ENCODE measurements at places on chromosomes 11 and 22. TPM values are rescaled to one million over a fixed set of nuclear protein-coding genes. Genes with fewer than 3 reads are reported as not detected.

Gene CYB5R2
- 40.3 TPM for total RNA-seq

Gene HORMAD2
- total RNA-seq: not detected

Gene KRTAP5-9
- total RNA-seq: not detected

Gene MUC5B
- total RNA-seq: 1.6 TPM

Gene GRK3
- 27.1 TPM for total RNA-seq

- no peaks in the 10 kb centered on the region for H3K27me3 ChIP-seq
- peaks cover 19% of the 10 kb centered on the region for H3K36me3 ChIP-seq
- H3K27ac ChIP-seq: no peak overlapping the region
- H3K4me1 ChIP-seq: peaks cover 6% of the 10 kb centered on the region
These were observed 27.5 kb upstream of the MTNR1B start for GRCh38 chr11:92941676-92942571.

DNA sequence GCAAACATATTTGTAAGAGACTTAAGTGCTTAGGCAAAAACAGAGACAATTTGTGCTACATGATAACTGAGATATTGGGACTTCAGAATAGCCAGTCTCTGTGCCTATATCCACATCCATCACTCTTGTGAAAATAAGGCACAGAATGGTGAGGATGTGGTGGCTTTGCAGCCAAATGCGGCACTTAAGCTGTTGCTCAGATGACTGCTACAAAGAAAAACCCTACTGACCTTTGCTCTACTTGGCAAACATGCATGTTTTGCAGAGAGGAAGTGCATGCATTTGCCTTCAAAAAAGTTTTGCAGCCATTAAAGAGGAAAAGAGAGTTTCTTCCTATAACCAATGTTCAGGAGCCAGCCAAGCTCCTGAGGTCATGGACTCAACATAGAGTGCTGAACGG, 675.0 kb upstream of the KIRREL3 start:
- DNase-seq: no peak
- H3K27me3 ChIP-seq: no peaks in the 10 kb centered on the region
- H3K4me1 ChIP-seq: peaks cover 24% of the 10 kb centered on the region
- no peaks in the 10 kb centered on the region for H3K36me3 ChIP-seq
- no peak overlapping the region for H3K27ac ChIP-seq

DNA sequence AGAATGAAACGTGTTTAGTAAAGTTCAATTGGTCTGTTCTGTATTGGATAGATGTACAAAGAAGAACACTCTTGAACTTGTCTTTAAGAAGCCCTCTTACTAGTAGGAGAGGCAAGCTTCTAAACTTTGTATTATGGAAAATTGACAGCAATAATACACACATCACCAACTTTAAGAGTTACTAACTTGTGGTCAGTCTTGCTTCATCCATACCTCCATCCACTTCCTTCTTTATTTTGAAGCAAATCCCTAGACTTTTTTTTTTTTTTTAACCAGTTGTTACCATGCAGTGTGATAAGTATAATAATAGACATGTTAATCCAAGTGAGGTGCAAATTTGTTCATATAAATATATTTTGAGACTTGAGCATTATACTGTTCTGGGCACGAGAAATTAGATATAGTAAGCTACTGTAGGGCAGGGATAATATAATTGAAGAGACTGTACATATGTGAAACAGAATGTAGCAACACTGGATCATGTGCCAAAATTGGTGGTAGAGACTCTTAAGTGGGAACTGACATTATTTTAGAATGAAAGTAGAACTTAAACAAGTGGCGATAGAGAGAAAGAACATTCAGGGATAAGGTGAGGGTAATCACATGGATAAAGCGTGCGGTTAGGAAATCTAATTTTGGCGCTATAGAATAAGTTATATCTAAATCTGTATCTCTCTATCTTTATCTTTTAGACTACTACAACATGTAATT, 6.5 kb downstream of the FAR1 start:
- H3K36me3 ChIP-seq: 0 out of 2 replicates have a peak, but pooled peaks cover 3% of the 10 kb centered on the region
- H3K4me3 ChIP-seq: no peak overlapping the region
- peaks cover 66% of the 10 kb centered on the region for H3K4me1 ChIP-seq
- no peak overlapping the region for H3K27ac ChIP-seq
- DNase-seq: no peak

DNA sequence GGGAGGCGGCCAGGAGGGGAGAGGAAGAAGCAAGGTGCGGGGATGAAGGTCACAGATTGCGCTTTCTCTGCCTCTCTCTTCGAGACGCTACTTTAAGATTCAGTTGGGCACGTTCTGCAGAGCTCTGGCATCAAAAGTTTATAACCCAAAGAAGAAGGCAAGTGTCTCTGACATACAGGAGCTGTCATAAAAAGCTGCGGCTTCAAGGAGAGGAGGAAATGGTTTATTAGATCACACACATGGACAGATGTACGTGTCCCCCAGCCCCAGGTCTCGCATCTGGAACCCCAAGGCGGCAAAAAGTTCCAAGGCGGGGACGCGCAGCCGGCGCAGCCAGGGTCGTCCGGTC, 589.0 kb downstream of the OPCML start:
- peaks cover 25% of the 10 kb centered on the region for H3K4me1 ChIP-seq
- no peak overlapping the region for H3K27ac ChIP-seq
- H3K36me3 ChIP-seq: no peaks in the 10 kb centered on the region
- peaks cover 49% of the 10 kb centered on the region for H3K27me3 ChIP-seq
- DNase-seq: no peak

- H3K4me3 ChIP-seq: no peak overlapping the region
- peaks cover 11% of the 10 kb centered on the region for H3K27me3 ChIP-seq
These were observed 5.9 kb downstream of the USP2 start for GRCh38 chr11:119375337-119376196.

- DNase-seq: peak; percentile 74
- H3K4me1 ChIP-seq: peaks cover 3% of the 10 kb centered on the region
- no peak overlapping the region for H3K27ac ChIP-seq
- H3K27me3 ChIP-seq: peaks cover 4% of the 10 kb centered on the region
These were observed 10.7 kb downstream of the KRTAP5-5 start for GRCh38 chr11:1640076-1640946.

DNA sequence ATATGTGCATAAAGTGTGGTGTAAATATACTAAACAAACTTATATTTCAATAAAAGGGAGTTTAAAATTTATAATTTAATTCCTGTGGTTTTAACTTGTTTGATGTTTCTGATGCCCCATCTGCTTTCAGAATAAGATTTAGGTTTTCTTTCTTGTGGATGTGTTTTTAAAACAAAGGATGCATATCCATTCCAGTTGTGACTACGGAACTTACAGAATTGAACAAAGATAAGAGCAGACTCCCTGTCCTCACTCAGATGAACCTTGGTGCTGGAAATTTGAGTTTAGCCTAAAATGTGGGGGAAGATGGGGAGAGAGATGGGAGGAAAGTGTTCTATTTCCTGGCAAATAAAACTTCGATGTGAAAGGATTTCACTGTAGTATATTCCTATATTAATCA, 2.5 kb downstream of the FJX1 start:
- H3K4me3 ChIP-seq: peak overlapping the region; percentile 43
- H3K4me1 ChIP-seq: peaks cover 39% of the 10 kb centered on the region
- peaks cover 43% of the 10 kb centered on the region for H3K27me3 ChIP-seq
- H3K27ac ChIP-seq: no peak overlapping the region
- 0 out of 2 replicates have a peak, but pooled peaks cover 3% of the 10 kb centered on the region for H3K36me3 ChIP-seq
- no peak for DNase-seq

- no peak for DNase-seq
- H3K27ac ChIP-seq: no peak overlapping the region
- H3K4me3 ChIP-seq: no peak overlapping the region
- no peaks in the 10 kb centered on the region for H3K27me3 ChIP-seq
- peaks cover 12% of the 10 kb centered on the region for H3K4me1 ChIP-seq
These were observed 1501.4 kb downstream of the TBC1D22A start for GRCh38 chr22:48263791-48264351.

DNA sequence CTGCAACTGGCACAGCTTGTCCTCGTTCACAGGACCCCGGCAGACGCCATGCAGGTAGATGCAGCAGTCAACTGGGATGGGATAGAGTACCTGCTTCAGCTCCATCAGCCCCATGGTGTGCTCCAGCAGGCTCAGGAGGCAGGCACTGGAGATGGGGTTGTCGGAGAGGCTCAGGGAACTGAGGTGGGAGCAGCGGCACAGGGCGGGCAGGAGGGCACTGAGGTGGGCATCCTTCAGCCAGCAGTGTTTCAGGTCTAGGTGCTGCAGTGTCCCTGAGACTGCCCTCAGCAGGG, 8.7 kb upstream of the TOP3B start:
- H3K27me3 ChIP-seq: peaks cover 98% of the 10 kb centered on the region
- no peaks in the 10 kb centered on the region for H3K36me3 ChIP-seq
- H3K4me1 ChIP-seq: no peaks in the 10 kb centered on the region
- DNase-seq: no peak

DNA sequence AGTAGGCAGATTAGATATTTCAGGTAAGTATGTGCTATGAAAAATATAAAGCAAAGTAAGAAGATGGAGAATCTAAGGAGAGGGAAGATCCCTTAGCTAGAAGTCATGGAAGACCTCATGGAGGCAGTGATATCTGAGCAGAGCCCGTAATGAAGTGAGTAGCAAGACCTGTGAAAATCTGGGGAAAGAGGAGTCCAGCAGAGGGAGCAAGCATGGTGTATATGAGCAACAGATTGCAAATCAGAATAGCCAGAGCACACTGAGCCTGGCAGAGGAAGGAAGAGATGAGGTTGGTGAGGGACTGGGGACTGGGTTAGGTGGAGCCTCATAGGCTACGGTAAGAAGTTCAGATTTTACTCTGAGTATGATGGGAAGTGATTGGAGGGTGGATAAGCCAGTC, 9.4 kb downstream of the LHFPL7 start:
- no peaks in the 10 kb centered on the region for H3K27me3 ChIP-seq
- peak; percentile 23 for DNase-seq
- H3K27ac ChIP-seq: no peak overlapping the region
- H3K36me3 ChIP-seq: no peaks in the 10 kb centered on the region
- H3K4me1 ChIP-seq: peaks cover 9% of the 10 kb centered on the region

GRCh38 chr11:5922749-5923426, 19.2 kb upstream of the OR56A3 start:
- peaks cover 14% of the 10 kb centered on the region for H3K36me3 ChIP-seq
- H3K27me3 ChIP-seq: peaks cover 6% of the 10 kb centered on the region
- no peak overlapping the region for H3K4me3 ChIP-seq
- no peak for DNase-seq
- H3K4me1 ChIP-seq: no peaks in the 10 kb centered on the region

DNA sequence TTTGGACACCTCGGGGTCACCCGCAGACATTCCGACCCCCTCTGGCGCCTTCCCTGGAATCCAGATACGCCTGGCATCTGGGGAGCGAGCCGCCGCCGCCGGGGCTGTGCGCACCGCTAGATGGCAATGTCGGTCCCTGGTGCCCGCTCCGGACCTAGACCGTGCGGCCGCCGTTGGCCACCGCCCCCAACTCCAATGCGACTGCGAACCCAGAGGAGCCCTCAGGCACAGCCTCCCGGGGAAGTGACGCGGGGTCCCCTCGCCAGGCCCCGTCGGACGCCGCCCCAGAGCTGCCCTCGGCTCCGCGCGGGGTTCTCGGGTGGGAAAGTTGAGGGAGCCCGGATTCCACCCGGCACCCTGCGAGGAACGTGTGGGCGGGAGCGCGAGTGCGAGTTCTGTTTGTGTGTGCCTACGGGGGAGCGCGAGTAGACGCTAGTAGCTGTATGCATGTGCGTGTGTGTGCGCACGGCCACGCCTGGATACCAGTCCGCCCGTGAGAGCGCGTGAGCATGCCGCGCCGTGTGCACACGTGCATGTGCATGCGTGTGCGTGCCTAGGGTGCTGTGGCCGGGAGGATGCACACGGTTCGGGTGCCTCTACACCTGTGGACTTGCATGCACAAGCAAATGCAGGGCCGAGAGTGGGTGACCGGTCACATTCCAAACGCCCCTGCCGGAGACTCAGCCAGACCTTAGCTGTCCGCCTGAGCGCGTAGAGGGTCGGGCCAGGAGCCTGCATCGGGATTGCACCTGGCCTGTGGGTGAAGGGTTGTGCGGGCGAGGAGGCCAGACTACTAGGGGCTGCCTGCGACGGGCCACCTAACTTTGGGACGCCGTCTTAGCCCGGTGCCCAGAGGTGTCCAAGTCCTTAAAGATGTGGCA, 1.9 kb downstream of the CHRM4 start:
- DNase-seq: peak; percentile 92
- peaks cover 67% of the 10 kb centered on the region for H3K27me3 ChIP-seq
- H3K27ac ChIP-seq: no peak overlapping the region
- no peaks in the 10 kb centered on the region for H3K36me3 ChIP-seq

- H3K4me3 ChIP-seq: no peak overlapping the region
- peaks cover 11% of the 10 kb centered on the region for H3K4me1 ChIP-seq
- no peak for DNase-seq
- H3K27ac ChIP-seq: no peak overlapping the region
- H3K27me3 ChIP-seq: no peaks in the 10 kb centered on the region
- peaks cover 8% of the 10 kb centered on the region for H3K36me3 ChIP-seq
These were observed 270.7 kb upstream of the SYN3 start for GRCh38 chr22:33328789-33329296.

DNA sequence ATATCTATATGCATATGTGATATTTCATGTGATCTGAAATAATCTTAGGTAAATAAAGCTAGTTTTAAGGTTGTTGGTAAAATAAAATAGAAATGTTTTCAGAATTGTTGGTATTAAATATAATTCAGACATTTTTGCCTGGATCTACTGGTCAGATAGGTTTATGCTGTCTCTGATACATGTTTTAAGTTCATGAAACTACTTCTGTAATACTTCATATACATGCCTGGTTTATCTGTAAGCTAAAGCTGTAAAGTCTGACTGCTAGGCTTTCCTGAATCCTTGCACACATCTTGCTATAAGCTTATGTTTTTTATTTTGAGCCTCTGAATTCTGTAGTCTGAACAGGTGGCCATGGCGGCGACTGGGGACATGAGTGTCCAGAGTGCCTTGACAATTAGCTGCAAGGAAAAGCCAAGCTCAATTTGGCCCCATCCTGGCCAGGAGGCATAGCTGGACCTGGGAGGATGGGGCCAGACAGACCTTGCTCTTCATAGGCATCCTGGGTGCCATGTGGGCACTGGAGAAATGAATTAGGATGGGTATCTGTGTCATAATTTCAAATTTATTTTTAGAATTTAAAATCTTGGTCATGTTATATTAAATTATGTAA, 241.0 kb upstream of the UBASH3B start:
- H3K27ac ChIP-seq: no peak overlapping the region
- no peak for DNase-seq

- DNase-seq: peak; percentile 59
- H3K4me1 ChIP-seq: peaks cover 13% of the 10 kb centered on the region
- no peak overlapping the region for H3K4me3 ChIP-seq
- no peaks in the 10 kb centered on the region for H3K36me3 ChIP-seq
- no peak overlapping the region for H3K27ac ChIP-seq
These were observed 3.2 kb upstream of the EMID1 start for GRCh38 chr22:29202212-29203192.
